Suprapubic skin (tissue), 4 donors: ENCODE measurements at places on chromosomes 12 and 14. TPM values are rescaled to one million over a fixed set of nuclear protein-coding genes. Genes with fewer than 3 reads are reported as not detected.

Gene FITM1
- total RNA-seq, result 1.7 TPM

Gene TSPAN9
- total RNA-seq, result 33.9 TPM

- no peak for DNase-seq
These were observed 181.7 kb downstream of the ADAMTS20 start for GRCh38 chr12:43370263-43370662.

DNA sequence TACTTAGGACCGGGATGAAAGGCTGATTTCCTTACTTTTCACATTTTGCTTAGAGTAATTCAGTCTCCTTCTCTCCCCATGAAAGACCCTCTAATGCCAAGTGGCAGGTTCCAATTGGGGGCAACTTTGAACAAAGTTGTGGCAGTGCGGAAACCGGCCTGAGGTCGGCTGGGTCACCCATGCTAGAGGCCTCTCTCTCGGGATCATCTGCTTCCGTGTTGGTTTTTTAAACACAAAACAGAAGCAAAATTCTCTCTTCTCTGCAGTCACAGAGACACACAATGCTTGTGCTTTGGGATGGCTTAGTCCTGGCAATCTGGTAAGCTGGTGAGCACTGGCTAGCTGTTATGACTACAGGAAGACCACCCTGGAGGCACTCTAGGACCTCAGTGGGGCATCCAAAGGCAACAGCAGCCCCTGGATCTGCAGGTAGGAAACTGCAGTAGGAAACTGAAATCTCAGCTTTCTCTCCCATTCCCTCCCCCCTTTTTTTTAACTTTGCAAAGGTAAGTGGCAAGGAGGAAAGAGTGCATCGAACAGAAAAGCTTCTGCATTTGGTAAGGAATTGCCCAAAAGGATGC, 102.1 kb downstream of the BCL11B start:
- peak; percentile 15 for DNase-seq

- no peak for DNase-seq
These were observed 139.6 kb downstream of the PIWIL1 start for GRCh38 chr12:130477266-130477665.

GRCh38 chr12:52575256-52575655, 1.6 kb upstream of the KRT74 start:
- DNase-seq, result no peak

DNA sequence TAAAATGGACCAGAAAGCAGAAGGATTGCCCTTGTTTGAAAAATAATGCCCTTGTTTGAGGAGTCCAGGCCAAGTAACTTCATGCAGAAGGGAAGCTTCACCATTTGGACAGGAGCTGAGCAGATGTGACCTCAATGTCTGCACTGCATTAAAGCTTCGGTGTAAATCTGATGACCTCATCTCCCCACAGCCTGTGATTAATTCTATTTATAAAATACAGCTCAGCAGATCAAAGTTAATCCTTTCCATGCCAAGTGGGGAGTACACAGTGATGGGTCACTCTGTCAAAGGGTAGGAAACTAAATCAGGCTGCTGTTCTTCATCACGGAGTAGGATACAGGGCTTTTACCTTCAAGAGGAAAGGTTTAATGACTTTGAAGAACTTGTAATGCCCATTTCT, 533.7 kb downstream of the RPS29 start:
- no peak for DNase-seq
